ENCODE measurements at places on chromosomes 11 and 22.

- DNase-seq, result no peak
Measured at GRCh38 chr22:42643634-42644421, 3.4 kb upstream of the ATP5MGL start.

GRCh38 chr11:118889797-118890196, 6.1 kb downstream of the CXCR5 start:
- no peak for DNase-seq

- no peak for DNase-seq
Measured at GRCh38 chr11:117643606-117644300, 153.3 kb downstream of the DSCAML1 start.

DNA sequence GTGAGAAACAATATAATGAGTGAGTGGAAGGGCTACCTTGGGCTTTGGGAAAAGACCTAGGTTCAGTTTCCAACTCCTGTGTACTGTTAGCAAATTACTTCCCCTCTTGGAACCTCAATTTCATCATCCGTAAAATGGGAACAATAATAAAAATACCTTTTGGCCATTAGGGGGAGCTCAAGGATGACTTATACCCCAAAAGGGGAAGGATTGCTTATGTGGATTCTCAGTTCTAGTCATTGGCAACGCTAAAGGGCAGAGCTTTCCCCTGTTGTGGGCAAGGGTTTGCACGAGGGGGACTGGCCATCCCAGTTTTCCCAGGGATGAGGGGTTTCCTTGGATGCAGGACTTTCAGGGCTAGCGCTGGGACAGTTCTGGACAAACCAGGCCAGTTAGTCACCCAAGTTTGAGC, 3.1 kb upstream of the COMMD9 start:
- peak; percentile 76 for DNase-seq

GRCh38 chr11:126489836-126490660, 134.6 kb downstream of the ST3GAL4 start:
- DNase-seq, result no peak

DNA sequence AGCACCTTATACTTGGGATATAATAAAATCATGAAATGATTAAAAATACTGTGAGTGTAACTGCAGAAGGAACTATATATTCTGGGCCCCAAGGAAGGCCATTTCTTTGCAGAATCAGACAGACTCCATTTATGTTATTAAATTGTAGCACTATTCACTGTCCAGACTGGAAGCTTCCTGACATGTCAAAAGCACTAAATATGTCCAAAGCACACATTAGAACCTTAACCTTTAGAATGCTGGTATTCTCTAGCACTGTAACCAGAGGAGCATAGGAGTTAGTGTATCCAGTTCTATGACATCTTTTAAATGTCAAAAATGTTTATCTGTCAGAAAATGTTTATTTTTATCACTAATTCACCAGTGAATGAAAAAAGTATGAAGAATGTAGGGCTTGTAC, 246.9 kb downstream of the CADM1 start:
- no peak for DNase-seq

- no peak for DNase-seq
Measured at GRCh38 chr11:37320921-37321320, 722.9 kb upstream of the RAG2 start.

DNA sequence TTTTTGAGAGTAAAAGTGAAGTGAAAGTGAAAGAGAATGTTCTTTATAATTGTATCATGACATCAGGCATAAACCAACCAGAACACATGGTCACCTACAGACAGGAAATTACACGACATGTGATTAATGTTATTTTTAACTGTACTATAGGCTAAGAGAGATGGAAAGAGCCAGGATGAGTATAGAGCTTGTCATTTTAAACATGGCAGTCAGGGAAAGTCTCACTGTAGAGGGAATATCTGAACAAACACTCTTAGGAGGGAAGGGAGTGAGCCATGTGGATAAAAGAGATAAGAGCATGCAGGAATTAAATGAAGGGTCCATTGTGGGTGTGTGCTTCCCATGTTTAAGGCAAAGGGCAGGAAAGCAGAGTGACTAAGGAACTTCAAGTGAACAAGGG, 599.1 kb upstream of the FAT3 start:
- no peak for DNase-seq
